PC-9 (cell line): ENCODE measurements at places on chromosomes 6 and 20.

DNA sequence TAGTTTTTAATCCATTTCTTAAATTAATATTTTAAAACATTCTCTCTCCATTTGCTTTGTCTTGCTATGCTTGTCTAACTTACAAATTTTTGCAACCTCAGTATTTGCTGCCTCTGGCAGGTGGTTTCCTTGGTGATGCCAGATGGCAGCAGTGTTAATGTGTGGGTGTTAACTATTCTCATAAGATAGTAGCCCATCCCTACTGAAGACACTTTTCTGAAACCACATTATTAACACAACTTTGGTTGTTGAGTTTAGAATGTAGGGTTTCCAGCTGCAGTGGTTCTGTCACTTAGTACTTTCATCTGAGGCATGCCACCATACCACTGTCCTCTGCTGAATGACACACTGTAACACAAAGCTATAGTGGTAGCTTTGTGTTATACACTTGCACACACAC is 75.1 kb downstream of the MYO6 start:
- no peak for DNase-seq

DNA sequence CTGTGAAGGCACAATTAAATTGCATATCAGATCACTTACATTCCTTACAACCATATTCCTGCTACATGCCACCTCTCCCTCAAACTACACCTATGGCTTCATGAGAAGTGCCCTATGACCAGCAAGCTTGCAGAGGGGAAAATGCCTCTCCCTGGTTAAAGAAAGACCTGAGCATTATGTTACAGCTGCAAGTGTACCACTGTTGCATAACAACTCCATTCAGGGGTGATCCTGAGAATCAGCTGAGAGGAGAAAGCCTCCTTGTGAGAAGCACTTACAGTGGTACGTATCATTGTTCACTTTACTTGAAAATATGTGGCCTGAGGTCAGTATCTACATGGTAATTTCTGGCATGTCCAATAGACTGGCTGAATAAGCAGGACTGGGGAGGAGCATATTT is 20.0 kb downstream of the PDSS2 start:
- DNase-seq: no peak

- DNase-seq: no peak
Observed at GRCh38 chr6:5507131-5507681, 245.9 kb downstream of the FARS2 start.

GRCh38 chr6:93418033-93418407 is 1.3 kb downstream of the EPHA7 start:
- DNase-seq: no peak

GRCh38 chr6:15522427-15522826 is 140.4 kb downstream of the DTNBP1 start:
- DNase-seq: no peak
